Ascending aorta (tissue), 2 donors: ENCODE measurements at places on chromosomes 4 and X. TPM values are rescaled to one million over a fixed set of nuclear protein-coding genes. Genes with fewer than 3 reads are reported as not detected.

GRCh38 chrX:133607419-133608348 lies 192.4 kb upstream of the GPC4 start:
- no peaks in the 10 kb centered on the region for H3K4me1 ChIP-seq
- H3K36me3 ChIP-seq, result no peaks in the 10 kb centered on the region
- peak overlapping the region; percentile 62 for H3K27ac ChIP-seq
- no peak overlapping the region for H3K4me3 ChIP-seq
- DNase-seq, result no peak

- no peak overlapping the region for H3K4me3 ChIP-seq
- DNase-seq, result no peak
- no peak overlapping the region for H3K27ac ChIP-seq
These were observed 140.1 kb downstream of the EDA2R start for GRCh38 chrX:66498672-66499296.

DNA sequence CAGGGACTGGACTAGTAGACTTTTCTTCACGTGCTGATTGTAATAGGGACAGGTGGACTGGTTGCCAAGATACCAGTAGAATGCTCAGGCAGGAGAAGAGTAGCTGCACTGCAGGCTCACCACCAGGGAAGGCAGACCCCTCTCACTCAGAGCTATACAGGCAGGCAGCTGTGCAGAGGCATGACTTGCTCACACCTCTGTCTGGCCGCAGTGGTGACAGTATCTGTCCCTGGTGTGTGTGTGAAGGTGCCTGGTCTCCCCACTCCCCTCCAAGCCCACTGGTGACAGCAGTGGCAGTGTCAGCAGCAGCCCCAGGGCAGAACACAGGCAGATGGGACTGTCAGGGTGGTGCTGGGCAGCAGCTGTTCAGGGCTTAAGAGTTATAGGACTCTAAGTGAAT lies 140.7 kb downstream of the RPS6KA6 start:
- no peaks in the 10 kb centered on the region for H3K4me1 ChIP-seq
- H3K27me3 ChIP-seq, result no peaks in the 10 kb centered on the region

MAGEC3 gene
- total RNA-seq, result not detected

DNA sequence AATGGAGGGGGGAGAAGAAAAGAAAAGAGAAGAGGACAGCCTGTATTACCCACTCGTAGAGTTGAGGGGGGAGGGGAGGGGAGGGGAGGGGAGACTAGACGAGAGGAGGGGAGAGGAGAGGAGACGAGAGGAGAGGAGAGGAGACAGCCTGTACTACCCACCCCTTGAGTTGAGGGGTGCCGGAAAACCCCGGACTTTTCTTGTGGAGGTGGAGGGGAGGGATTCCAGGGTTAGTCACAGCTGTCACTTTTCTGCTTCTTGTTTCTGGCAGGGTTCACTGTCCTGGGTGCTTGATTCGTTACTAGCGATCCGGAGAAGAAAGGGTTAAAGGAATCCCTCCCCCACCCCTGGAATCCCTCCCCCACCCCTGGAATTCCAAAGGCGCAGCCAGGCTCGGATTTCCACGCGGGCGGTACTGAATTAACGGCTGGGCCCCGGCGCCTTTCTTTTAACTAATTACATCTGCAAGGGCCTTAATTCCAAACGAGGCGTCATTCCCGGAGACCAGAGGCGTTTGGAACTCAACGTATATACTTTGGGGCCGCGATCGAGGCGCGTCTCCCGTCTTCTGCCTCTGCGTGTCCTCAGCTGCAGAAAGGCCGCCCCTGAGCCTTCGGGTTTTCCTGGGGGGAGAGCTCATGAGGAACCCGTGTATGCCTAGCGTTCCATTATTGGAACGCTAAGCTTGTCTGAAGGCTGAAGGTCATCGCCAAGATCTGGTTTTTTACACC lies 20.1 kb upstream of the CSF2RA start:
- peaks cover 3% of the 10 kb centered on the region for H3K4me1 ChIP-seq
- no peaks in the 10 kb centered on the region for H3K36me3 ChIP-seq
- no peaks in the 10 kb centered on the region for H3K27me3 ChIP-seq
- no peak overlapping the region for H3K4me3 ChIP-seq

DNA sequence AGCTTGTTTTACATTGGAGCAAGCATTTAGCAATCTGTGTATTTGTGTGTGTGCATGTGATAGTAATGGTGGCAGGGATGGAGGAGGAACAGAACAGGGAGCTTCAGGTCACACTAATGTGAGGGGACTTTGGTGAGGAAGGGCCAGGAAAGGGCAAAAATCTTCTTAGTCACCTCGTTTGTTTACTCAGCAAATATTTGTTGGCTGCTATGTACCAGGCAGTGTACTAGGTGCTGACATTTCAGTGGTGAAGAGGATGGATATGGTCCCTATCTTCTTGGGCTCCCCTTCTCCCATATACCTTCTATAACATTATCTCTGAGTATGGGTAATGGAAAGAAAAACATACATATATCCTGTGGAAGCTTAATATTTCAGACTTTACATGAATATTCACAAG lies 48.5 kb upstream of the HDAC8 start:
- no peak for DNase-seq
- peaks cover 3% of the 10 kb centered on the region for H3K4me1 ChIP-seq
- no peaks in the 10 kb centered on the region for H3K27me3 ChIP-seq
- no peak overlapping the region for H3K4me3 ChIP-seq

GRIA3 gene
- total RNA-seq, result 2.8 TPM

- H3K27ac ChIP-seq, result no peak overlapping the region
- no peak overlapping the region for H3K4me3 ChIP-seq
- H3K27me3 ChIP-seq, result no peaks in the 10 kb centered on the region
These were observed 75.6 kb downstream of the SYTL5 start for GRCh38 chrX:38081909-38082308.

GRCh38 chr4:179124957-179125356 lies 1682.7 kb upstream of the AGA start:
- no peaks in the 10 kb centered on the region for H3K4me1 ChIP-seq
- H3K4me3 ChIP-seq, result no peak overlapping the region
- H3K27me3 ChIP-seq, result no peaks in the 10 kb centered on the region
- no peak overlapping the region for H3K27ac ChIP-seq
- no peak for DNase-seq

DNA sequence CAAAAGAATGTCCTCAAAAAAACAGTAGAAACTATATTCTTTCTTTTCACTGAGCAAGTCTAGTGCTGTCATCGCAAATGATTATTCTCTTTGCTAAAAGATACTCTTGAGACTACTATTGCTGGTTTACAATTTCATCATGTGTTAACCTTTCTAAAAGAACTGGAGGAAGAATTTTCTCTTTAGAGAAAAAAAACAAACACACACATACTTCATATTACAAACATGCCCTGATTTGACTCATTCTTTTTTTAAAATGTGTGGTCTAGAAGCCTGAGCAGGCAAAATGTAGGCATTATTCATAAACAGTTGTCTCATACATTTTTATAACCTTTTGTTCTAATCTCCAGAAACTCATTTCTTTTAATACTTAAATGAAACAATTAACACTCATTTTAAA lies 60.6 kb upstream of the FAT4 start:
- DNase-seq, result no peak
- no peak overlapping the region for H3K27ac ChIP-seq
- H3K27me3 ChIP-seq, result no peaks in the 10 kb centered on the region
- no peak overlapping the region for H3K4me3 ChIP-seq
- no peaks in the 10 kb centered on the region for H3K36me3 ChIP-seq

FAM53A gene
- not detected for total RNA-seq

GRCh38 chr4:5127556-5127955 lies 76.3 kb downstream of the STK32B start:
- H3K27me3 ChIP-seq, result no peaks in the 10 kb centered on the region
- no peaks in the 10 kb centered on the region for H3K36me3 ChIP-seq
- DNase-seq, result no peak
- no peak overlapping the region for H3K4me3 ChIP-seq
- no peak overlapping the region for H3K27ac ChIP-seq

- H3K27me3 ChIP-seq, result peaks cover 7% of the 10 kb centered on the region
- DNase-seq, result no peak
- H3K4me3 ChIP-seq, result no peak overlapping the region
- no peaks in the 10 kb centered on the region for H3K36me3 ChIP-seq
- H3K4me1 ChIP-seq, result no peaks in the 10 kb centered on the region
These were observed 44.3 kb upstream of the PPP2R3B start for GRCh38 chrX:431056-431455.

- no peak overlapping the region for H3K4me3 ChIP-seq
- H3K27ac ChIP-seq, result no peak overlapping the region
- no peaks in the 10 kb centered on the region for H3K36me3 ChIP-seq
- DNase-seq, result no peak
- no peaks in the 10 kb centered on the region for H3K27me3 ChIP-seq
These were observed 461.0 kb downstream of the RPA4 start for GRCh38 chrX:97344724-97345123.

DNA sequence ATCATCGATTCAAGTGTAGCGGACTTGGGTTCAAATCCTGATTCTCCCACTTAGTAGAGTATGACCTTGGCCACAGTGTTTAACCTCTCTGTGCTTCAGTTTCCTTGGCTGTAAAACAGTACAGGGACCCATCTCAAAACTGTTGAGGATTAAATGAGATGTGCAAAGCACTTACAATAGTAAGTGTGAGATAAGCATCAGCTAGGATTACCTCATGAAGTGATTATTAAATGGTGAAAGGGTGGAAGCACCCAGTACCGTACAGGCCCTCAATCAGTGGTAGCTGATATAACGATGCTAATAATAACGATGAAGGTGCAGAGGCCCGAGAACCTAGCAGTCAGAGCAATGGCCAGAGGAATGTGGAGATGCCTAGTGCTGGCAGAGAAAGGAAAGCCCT lies 45.1 kb downstream of the PRPS1 start:
- no peaks in the 10 kb centered on the region for H3K36me3 ChIP-seq
- H3K27me3 ChIP-seq, result no peaks in the 10 kb centered on the region
- peaks cover 24% of the 10 kb centered on the region for H3K4me1 ChIP-seq
- DNase-seq, result no peak
- no peak overlapping the region for H3K4me3 ChIP-seq

- peak overlapping the region; percentile 78 for H3K27ac ChIP-seq
- H3K27me3 ChIP-seq, result no peaks in the 10 kb centered on the region
- no peak for DNase-seq
- peak overlapping the region; percentile 19 for H3K4me3 ChIP-seq
- H3K36me3 ChIP-seq, result no peaks in the 10 kb centered on the region
These were observed 606 bp downstream of the CXorf58 start for GRCh38 chrX:23908219-23909004.

CFAP47 gene
- total RNA-seq, result not detected

DNA sequence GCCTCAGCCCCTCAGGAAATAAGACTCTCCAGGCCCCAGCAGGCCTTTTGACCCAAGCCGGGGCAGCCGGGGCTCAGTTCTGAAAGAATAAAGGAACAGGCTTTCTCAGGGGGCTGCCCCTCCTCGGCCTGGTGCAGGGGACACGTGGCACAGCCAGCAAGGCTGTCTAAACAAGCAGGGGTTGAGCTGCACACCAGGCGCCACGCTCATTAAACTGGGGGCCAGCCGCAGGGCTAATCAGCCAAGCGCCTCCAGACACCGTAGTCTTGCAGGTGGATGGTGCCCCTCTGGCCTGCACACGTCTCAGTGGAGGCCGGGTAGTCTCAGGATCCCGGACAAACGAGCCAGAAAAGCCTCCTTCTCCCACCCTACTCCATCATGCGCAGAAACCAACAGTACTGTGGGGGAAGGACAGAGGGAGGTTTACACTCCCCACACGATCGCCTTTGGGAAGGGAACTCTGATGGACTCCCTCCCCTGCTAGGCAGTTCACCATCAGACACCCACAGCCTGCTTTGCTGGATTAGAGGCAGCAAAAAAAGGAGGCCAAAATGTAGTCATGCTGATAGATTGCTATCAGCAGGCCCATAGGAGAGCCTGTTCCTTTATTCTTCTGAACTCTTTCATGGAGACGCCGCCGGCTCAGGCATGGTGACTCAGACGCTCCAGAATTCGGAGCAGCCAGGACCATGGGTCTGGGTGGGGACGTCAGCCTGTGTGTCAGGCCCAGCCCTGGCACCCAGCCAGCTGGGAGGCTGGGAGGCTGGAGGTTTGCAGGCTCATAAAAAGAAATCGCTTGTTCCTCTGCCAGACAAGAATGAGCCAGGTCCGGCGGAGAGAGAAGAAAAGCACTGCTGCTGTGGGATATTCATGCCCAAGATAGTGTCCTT lies 342.4 kb downstream of the BCOR start:
- H3K4me1 ChIP-seq, result peaks cover 3% of the 10 kb centered on the region
- no peak overlapping the region for H3K4me3 ChIP-seq
- peak overlapping the region; percentile 87 for H3K27ac ChIP-seq
- H3K27me3 ChIP-seq, result no peaks in the 10 kb centered on the region
- DNase-seq, result peak; percentile 95

SMR3B gene
- not detected for total RNA-seq

TNIP3 gene
- not detected for total RNA-seq

PAGE5 gene
- total RNA-seq, result not detected

DNA sequence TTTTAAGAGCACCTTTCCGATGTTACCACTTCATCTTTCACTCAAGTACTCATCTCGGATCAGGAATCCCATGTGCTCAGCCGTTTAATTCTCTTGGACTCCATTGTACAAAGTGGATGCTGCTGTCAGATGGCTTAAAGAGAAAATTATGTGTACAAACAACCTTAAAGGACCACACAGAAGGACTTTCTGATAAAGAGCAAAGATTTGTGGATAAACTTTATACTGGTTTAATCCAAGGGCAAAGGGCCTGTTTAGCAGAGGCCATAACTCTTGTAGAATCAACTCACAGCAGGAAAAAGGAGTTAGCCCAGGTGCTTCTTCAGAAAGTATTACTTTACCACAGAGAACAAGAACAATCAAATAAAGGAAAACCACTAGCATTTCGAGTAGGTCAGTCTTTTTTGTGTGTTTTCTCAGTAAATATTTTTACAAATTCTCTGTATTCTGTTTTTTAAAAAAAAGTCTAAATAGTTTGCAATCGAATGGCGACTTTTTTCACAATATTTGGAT lies 20.1 kb downstream of the MMAA start:
- no peak for DNase-seq
- H3K36me3 ChIP-seq, result peaks cover 7% of the 10 kb centered on the region
- peaks cover 5% of the 10 kb centered on the region for H3K4me1 ChIP-seq
- H3K27me3 ChIP-seq, result no peaks in the 10 kb centered on the region
- H3K27ac ChIP-seq, result no peak overlapping the region

CHRNA9 gene
- total RNA-seq, result not detected

- H3K36me3 ChIP-seq, result no peaks in the 10 kb centered on the region
- no peaks in the 10 kb centered on the region for H3K4me1 ChIP-seq
- H3K27ac ChIP-seq, result no peak overlapping the region
- no peak for DNase-seq
- H3K27me3 ChIP-seq, result no peaks in the 10 kb centered on the region
These were observed 70.7 kb upstream of the HPGD start for GRCh38 chr4:174592985-174593335.

GRCh38 chrX:82703551-82703950 lies 804.5 kb upstream of the POU3F4 start:
- no peak overlapping the region for H3K4me3 ChIP-seq
- H3K36me3 ChIP-seq, result no peaks in the 10 kb centered on the region
- no peaks in the 10 kb centered on the region for H3K27me3 ChIP-seq
- H3K4me1 ChIP-seq, result no peaks in the 10 kb centered on the region
- no peak for DNase-seq
